Astrocyte of the cerebellum (primary cell): ENCODE measurements at places on chromosomes 11 and 22.

DNA sequence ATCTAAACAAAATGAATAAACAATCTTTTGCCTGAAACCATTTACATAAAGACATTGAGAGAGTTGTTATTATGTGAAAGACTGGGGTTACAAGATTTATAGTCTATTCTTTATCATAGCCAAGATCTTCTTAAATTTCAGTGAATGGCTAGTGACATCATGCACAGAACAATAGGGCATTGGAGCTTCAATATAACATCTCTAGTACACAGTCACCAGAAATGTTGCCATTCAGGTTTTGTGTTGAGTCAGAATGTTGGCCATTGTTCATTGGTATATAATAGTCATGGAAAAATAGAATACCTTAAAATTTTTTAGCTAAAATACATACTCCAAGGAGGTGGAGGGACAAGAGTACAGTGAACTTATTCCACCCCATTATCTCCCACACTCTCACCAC lies 44.3 kb downstream of the SLC5A12 start:
- no peak for DNase-seq

DNA sequence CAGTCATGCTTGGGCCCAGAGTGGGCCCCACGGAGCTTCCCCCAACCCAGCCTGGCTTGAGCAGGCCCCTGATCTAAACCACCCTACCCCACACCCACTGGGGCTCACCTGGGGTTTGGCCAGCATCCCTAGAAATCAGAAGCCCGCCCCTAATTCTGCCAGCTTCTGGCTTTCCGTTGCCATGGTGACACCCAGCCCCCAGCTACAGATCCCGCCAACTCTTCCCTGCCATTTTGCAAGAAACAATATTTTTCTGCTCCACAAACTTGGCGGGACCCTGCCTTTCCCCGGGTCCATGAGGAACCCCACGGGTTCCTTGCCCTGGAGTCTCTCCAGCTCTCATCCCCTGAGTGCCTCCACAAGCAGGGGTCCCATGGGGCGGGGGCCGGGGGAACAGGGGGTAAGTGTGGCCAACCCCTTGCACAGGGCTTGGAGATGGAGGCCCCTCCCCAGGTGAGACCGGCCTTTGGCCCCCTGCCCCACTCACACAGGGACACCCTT lies 90.0 kb downstream of the CDKN1C start:
- DNase-seq, result no peak

DNA sequence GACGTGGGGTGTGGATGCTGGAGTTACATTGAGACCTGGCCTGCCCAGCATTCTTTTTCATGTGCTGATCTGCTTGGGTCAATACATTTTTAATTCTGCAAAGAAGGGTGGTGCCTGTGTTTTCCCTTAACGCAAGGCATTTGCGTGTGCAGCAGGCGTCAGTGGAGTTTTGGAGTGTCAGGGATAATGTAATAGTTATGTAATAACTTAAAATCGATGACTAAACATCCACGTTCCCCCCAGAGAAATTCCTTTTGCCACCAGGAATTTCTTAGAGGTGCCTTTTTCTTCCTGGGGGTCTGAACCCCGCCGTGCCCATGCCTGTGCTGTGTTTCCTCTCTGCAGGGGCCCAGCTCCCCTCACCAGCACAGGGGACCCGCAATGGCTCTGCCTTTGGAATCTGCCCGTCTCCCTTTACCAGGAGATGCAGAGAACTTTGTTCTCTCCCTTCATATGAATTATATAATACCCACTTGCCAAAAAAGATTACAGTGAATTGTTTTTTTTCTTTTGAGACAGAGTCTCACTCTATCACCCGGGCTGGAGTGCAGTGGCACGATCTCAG lies 62.6 kb downstream of the TBC1D22A start:
- DNase-seq, result no peak

- no peak for DNase-seq
Measured at GRCh38 chr11:127651888-127652221, 651.3 kb upstream of the KIRREL3 start.

GRCh38 chr22:43344520-43344787 lies 1.3 kb upstream of the SCUBE1 start:
- DNase-seq, result no peak

DNA sequence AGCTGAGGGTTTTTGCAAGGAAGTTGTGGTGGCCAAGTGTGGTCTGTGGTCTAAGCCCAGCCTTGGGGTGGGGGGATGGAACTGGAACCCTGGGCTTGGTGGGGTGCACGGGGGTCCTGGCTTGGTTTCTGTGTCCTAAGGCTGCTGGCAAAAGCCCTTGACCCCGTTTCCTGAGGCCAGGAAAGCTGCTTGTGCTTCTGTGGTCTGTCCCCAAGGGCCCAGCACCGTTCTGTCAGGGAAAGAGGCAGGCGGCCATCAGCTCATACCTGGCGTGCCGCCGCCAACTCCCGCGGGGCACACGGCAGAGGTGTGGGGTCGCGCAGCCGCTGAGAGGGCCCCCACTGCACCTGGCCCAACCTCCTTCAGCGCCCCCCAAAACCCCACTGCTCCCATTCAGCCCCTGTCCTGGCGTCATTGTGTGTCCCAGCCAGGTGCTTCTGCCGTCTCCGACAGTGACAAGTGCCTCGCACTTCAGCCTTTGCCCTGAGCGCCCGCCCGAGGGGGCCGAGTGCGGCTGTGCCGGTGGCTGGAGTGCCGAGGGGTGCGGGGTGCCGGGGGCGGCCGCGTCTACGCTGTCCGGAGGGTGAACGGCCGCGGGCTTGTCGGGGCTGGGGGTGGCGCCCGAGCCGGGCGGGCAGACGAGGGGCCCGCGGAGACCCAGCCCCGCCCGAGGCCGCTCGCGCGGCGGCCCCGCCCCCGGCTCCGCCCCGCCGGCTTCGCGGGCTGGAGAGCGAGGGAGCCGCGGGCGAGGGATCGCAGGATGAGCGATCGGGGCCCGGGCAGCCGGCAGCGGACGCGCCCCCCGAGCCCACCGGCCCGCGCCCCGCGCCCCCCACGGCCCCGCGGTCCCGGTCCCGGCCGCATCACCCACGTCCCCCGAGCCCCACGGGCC lies at the start of gene CNIH2:
Gene CNIH2, plus strand, starts transcription at position 705 of the 892 bp plus-strand sequence. CDS start 282 bp downstream, outside the sequence.
- DNase-seq, result no peak

DNA sequence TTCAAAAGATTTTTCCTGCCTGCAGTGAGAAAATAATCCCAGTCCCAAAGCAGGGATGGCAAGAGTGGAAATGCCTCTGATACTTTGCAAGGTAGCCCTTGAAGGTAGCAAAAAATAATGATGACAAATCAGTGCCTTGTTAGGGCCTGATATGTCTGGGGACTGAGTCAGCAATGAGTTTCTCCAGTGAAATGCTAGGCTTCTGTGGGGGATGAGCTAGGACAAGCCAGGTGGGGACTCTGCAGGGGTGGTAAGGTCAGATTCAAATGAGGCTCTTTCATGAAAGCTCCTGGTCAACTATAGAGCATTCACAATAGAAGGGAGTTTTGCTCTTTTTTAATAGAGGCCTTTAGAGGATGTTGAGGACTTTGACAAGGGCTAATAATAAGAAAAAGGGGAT lies 77.7 kb downstream of the ME3 start:
- no peak for DNase-seq
